ENCODE measurements at places on chromosomes 5 and 9.

DNA sequence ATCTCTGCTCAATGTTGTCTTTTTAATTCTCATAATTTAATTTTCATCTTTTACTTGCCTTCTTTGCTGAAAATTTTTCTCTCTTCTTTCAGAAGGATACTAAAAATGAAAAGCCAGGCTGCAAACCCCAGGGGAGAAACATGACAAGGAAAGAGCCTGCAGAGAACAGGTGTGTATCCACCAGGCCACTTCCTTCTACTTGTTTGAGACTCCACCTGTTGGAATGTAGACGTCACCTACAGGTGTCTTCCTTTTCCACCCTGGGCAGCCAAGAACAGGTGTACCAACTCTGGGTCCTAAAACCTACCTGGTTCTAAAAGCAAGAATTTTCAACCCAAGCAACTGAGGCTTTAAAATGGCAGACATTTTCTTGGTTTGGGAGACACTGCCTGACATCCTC lies 166.8 kb downstream of the ATP10B start:
- no peak for DNase-seq

GRCh38 chr5:6454628-6455053 lies 6.0 kb downstream of the UBE2QL1 start:
- no peak for DNase-seq

DNA sequence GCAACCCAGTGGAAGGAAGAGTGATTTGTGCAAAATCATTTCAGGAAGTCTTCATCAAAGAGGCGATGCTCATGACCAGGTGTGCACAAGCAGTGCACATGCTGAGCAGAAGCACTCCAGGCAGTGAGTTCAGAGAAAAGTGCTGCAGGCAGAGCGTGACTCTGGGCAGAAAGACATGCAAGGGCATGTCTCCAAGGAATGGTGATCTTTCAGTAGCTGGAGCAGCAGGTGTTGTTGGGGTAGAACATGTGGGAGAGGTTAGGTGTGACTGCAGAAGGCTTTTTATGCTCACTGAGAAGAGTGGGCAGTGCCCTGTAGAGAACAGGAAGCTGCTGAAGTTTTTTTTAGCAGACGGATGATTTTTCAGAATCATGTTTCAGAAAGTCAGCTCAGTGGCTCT lies 545.4 kb upstream of the TLE4 start:
- DNase-seq: no peak

DNA sequence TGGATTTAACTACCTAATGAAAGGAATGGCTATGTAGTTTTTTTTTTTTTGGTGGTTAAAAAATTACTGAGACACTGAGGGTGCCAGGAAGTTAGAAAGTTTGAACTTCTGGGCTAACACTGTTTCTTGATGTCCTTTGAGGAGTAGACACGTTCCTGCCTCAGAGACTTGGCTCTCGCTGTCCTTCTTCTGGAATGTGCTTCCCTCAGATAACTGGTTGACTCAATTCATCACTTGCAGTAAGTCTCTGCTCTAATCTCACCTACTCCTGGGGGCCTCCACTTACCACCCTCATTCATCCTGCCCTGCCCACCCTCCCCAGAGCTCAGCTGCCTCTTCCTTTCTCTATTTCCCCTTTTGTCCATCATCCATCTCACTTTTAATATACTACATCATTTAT lies 167.0 kb downstream of the YTHDC2 start:
- DNase-seq: no peak

- DNase-seq: no peak
These were observed 32.9 kb upstream of the PDE8B start for GRCh38 chr5:77177576-77177975.

- no peak for DNase-seq
These were observed 15.8 kb downstream of the CNTFR start for GRCh38 chr9:34573599-34574325.

DNA sequence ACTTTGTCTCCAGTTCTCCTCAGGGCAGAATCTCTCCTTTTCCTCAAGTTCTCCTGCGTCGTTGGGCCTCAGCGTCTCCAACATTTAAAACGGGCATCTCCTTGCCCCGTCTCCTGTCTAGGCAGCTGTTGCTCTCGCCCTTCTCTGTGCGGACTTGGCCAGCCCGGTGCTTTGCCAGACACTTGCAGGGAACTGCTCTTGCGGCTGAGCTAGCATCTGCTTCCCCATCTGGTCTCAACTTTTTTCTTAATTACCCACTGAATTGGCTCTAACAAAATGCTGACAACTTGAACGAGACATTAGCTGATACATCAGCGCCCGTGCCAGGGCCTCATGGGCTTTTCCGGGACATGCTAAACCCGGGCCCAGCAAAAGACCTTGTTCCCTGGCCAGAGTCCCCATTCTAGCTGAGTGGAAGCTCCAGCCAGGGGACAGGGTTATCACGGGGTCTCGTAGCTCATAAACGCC lies 25.1 kb downstream of the ZNF618 start:
- no peak for DNase-seq

DNA sequence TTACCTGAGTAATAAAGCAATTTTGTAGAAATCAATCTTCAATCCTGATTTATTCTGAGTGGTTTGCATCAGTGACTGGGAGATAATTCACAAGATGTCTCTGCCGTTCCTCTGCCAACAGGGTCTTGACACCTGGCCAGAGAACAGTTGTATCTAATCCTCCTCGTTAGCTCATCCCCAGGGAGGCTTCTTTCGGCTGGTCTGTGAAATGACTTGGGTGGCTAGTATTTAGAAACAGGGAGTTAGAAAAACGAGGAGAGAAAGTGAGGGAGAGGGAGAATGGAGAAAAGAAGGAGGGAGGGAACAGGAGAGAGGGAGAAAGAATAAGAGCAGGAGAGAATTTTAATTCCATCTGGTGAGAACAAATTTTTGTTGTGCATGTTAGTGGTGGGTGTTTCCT lies 600.2 kb upstream of the TLE4 start:
- no peak for DNase-seq
